ENCODE measurements at places on chromosomes 2 and 18. TPM values are rescaled to one million over a fixed set of nuclear protein-coding genes. Genes with fewer than 3 reads are reported as not detected.
A peak's percentile ranks its signal among the peaks of the same experiment; 100 is the strongest.

Gene SLC9A2
- not detected for total RNA-seq

DNA sequence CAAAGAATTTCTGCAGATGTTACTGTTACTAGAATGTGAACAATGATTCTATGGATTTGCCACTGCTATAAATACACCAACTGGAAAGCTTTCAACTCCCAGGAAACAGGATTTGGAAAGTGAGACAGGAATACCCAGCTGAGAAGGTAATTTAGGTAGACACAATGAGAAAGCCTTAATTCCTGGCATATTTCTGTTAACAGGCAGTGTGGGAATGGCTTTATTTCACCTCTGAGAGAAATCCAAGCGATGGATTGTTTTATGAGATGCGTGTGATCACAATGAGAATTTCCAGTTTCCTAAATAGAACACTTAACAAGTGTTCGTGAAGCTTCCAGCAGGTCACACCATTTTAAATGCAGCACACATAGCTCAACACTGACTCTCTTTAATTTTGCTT lies 133.0 kb downstream of the SLC8A1 start:
- DNase-seq, result no peak

Gene AOX1
- 220 TPM for total RNA-seq

GRCh38 chr2:19500126-19500525 lies 141.7 kb upstream of the OSR1 start:
- no peak for DNase-seq

Gene CRYGC
- total RNA-seq, result not detected

Gene PRKAG3
- not detected for total RNA-seq

GRCh38 chr2:235328991-235329390 lies 164.9 kb upstream of the AGAP1 start:
- DNase-seq, result no peak

Gene CAPN13
- not detected for total RNA-seq

DNA sequence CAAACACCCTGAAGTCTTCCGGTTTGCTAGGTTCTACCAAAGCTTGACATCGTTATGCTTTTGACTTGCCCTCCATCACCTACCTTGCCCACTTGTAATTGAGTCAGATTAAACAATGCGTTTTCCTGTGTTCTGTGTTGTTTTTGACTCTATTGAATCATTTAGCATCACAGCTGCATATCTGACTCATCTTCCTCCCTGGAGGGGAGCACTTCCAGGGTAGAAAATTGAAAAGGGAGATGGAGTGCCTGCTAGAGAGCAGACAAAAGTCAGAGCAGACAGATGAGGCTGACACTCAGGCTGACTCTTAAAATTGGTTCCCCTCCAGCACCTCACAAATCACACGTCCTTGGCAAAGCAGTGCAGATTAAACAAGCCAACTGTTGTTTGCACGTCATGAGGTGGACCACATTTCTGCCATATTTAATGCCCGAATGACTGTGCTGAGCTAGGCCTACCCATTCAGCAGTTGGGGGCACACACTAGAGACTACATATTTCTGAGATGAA lies 2.2 kb downstream of the MPP4 start:
- DNase-seq, result no peak

DNA sequence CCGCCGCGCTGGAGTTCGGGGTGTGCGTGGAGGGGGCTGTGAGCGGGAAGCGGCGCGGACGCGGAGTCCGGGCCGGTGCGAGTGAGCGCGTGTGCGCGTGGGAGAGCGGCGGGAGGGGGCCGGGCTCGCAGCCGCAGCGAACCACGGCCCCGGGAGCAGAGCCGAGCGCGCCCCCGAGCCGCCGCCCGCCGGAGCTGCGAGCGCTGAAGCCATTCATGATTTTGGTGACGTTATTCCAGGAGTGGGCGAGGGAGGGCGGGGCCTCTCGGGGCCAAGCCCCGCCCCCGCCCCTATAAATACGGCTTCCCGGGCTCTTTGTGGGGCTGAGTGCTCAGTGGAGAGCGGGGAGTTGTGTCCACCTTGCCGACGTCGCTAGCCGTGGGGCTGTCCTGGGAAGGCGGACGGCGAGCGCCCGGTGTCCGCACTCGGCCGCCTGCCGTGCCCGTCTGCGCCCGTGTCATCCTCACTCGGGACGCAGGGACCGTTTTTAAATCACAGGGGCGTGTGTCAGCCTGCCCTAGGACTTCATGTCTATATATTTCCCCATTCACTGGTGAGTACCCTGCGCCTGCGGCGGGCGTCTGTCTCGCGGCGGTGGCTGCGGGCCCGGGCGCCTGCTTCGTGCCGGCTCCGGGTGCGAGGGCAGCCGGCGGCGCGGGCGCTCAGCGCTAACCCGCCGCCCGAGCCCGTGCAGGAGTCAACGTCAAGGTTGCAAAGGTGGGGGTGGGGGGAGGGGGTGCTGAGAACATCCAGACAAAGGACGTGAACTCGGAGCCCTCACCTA lies at the start of gene LBH:
Gene LBH (plus strand): TSS at position 323 of the 784 bp plus-strand sequence. CDS start 205 bp downstream, at position 528.
- DNase-seq, result peak; percentile 94

- DNase-seq, result no peak
These were observed 122.7 kb downstream of the COL6A3 start for GRCh38 chr2:237291138-237291792.

- DNase-seq, result no peak
These were observed 51.5 kb upstream of the FRZB start for GRCh38 chr2:182917924-182918323.

Gene SIX3
- total RNA-seq, result not detected

Gene MC2R
- not detected for total RNA-seq
